ENCODE measurements at places on chromosomes 12 and 14.

DNA sequence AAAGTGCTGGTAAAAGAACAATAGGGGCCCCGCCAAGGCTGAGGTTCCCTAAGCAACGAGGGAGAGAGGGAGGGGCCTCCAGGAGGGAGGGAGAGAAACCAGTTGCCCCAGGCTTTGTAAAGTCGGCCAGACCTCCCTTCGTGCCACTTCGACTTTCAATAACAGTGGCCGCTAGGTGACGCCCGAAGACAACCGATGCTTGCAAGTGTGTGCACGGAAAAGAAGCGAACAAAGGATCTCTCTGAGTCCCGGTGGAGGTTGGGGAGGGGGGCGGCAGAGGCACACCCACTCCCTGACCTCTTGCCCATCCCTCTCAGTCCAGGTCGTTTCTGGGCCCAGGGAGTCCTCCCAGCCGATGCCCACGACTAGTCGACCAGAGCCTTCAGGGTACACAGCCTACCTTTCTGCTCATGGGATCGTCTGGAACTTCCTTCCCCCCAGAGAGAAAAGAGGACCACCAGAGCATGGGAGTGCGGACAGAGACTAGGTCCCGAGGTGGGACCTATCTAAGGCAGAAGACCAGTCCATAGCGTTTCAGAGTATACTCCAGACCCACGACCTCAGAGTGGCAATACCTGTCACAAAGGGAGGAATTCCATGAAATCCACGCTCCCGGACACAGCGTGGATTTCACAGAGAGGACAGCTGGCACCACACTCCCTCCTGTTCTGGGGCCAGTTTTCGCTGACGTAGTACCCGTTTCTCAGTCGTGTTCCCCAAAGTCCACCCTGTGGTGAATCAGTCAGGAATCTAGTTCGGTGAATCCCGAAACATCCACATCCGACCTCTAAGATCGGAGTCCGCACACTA lies 262.7 kb upstream of the ALG10B start:
- no peak for DNase-seq

GRCh38 chr12:124464062-124464461 lies 103.3 kb downstream of the NCOR2 start:
- DNase-seq, result no peak

- DNase-seq, result no peak
Measured at GRCh38 chr12:135138-135537, 68.6 kb downstream of the IQSEC3 start.

GRCh38 chr14:98210045-98210672 lies 1061.8 kb downstream of the BCL11B start:
- DNase-seq, result peak; percentile 33

DNA sequence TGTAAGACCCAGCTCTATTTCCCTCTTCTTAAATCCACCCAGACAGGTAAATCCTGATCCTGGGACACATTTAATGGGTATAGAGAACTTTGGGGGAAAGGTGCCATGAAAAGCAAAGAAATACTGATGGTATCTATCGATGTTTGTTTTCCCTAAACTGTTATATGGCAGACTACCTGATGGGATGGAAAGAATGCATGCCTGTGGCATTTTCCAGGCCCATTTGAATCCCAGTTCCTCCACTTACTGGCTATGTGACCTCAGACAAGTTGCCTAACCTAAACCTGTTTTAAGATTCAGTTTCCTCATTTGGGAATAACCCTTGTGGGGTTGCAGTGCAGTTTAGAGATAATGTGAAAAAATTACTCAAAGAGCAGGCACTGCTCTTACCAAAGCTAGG lies 404.5 kb downstream of the FUT8 start:
- DNase-seq, result no peak

DNA sequence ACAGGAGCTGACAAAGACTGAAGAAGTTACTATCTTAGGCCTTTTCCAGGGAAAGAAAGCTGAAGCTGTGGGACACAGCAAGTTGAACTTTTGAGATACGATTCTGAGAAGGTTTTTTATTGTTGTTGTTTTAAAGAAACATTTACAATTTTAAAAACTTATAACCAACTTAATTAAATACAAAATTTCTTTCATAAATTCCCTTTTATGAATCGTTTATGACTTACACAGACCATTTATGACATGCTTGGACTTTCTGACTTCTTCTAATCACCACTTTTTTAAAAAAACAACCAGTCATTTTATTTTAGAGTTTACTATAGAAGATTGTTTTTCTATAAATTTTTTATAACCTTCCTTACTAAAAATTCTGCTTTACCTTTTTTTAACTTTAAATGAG lies 68.7 kb downstream of the DHRS2 start:
- DNase-seq, result no peak

DNA sequence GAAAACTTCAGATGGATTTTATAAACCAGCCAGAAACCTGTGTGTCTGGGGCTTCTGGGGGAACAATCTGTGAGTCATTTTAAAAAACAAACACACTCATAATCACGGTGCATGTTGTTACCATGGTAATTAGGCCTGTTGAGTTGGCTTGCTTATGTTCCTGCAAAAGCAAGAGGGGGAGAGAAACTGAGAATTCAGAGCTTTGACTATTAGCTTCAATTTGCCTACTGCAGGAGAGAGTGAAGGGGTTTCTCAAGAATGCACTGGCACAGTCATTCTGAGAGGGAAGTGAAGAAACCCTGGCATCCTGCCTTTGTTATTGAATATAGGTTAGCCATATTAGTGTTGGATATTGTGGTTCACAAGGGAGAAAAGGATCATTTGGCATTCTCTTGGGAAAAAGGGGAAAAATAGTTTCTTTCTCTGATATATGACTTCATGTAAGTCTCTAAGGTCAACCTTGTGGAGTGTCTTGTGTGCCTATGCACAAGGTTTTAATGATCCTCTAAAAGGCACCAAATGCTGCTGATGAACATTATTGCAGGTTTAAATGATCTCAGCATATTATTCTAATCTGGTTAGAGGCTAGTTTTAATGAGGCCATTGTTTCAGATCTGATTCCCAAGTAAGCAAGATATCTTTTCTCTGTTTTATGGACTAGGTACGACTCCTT lies 12.9 kb downstream of the GNG2 start:
- no peak for DNase-seq

DNA sequence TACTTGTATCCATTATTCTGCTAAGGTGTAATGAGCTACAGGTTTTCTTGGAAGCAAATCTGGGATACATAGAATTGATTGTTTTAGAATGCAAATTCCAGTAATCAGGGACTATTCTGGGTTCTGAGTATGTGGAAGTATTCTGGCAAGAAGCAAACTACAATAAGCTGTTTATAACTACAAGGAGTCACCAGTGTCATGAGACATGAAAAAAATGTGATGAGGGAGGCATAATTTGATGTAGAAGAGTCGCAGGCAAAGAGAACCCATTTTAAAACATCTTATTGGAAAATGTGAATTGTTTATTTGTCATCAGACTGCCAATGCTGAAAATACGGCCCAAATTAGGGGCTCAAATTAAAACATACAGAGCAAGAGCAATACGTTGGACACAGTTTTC lies 321.8 kb upstream of the E2F7 start:
- no peak for DNase-seq

DNA sequence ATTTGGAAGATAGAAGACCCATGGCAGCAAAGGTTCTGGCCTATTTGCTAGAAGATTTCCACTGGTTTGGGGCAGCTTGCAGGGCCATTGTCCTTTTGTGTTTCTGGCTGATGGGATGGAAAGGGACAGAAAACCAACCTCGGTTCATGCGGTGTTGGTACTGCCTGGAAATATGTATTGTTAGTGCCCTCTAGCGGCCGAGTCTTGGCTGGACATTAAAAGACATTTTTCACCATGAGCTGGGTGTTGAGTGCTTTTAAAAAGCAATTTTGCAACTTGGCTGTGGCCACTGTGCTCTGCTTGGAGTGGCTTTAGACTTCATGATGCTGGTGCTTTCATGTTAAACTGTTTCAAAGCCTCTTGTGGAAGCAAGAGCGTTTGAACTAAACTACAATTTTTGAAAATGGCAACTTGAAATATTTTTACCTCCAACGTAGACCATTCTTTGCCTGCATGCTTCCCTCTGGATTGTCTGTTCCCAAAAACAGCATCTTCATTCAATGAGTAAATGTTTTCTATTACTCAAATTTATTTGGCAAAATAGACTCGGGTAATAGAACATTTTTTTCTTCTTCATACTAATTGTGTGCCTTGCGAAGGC lies 102.7 kb upstream of the TBX5 start:
- peak; percentile 53 for DNase-seq

DNA sequence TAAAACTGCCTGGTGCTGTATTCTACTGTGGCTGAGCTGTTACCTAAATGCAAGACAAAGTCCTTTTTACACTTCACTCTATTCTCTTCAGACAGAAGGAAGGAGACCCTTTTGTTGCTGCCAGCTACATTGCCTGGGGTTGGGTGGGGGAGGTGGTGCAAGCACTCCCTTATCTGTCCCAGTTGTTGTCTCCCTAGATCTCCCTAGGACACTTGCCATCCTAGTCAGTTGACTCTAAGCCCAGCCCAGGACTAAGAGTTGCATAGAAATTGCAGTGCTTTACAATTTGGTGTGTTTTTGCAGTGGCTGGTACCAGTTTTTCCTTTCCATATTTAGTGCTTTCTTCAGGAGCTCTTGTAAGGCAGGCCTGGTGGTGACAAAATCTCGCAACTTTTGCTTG lies 35.1 kb downstream of the SCYL2 start:
- no peak for DNase-seq

- DNase-seq, result no peak
Measured at GRCh38 chr12:50747817-50748216, 16.1 kb upstream of the ATF1 start.

DNA sequence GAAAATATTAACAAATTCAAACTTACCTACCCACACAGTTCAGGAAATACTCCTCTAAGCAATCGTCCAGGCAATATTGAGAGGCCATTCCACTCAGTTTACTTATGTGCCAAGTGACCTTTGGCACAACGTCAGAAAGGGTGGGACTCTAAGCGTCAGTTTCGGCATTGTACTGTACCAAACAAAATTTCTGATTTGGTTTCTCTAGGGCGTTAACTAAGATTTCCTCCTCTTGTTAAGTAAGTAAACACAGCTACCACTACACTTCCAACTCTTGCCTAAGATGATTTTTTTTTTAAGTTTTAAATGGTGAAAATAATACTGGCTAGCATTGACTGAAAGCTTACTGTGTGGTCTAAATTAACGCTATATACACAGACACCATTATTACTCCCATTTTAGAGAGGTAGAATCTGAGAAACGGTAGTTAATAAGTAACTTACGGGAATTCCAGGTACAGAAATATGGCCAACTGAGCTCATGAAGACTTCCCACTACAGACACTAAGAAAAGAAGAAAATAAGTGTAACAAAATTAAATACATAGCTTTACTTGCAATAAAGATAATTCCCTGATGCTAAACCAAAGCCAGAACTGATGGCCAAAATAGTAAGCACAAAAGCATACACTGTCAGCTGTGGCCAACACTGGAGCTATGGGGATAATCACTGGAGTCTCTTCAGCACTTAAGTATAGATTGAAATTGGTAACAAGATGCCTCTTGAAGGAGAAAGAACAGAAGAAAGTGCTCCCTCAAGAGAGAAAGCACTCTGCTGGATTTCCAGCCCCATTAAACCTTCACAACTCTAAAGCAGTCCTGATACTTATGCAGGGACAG lies 76.1 kb downstream of the EPS8 start:
- no peak for DNase-seq

DNA sequence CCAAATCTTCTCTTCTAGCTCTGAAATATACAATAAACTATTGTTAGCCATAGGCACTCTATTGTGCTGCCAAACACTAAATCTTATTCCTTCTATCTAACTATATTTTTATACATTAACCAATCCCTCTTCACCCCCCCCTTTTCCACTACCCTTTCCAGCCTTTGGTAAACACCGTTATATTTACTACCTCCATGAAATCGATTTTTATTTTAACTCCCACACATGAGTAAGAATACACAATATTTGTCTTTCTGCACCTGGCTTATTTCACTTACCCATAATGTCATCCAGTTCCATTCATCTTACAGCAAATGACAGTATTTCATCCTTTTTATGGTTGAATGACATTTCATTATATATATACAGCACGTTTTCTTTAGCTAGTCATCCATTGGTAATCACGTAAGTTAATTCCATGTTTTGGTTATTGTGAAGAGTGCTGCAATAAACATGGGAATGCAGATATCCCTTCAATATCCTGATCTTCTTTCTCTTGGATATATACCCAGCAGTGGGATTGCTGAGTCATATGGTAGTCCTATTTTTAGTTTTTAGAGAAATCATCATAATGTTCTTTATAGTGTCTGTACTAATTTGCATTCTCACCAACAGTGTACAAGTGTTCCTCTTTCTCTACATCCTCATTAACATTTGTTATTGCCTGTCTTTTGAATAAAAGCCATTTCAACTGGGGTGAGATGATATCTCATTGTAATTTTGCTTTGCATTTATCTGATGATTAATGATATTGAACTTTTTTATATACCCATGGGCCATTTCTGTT lies 34.2 kb upstream of the PLBD1 start:
- no peak for DNase-seq

DNA sequence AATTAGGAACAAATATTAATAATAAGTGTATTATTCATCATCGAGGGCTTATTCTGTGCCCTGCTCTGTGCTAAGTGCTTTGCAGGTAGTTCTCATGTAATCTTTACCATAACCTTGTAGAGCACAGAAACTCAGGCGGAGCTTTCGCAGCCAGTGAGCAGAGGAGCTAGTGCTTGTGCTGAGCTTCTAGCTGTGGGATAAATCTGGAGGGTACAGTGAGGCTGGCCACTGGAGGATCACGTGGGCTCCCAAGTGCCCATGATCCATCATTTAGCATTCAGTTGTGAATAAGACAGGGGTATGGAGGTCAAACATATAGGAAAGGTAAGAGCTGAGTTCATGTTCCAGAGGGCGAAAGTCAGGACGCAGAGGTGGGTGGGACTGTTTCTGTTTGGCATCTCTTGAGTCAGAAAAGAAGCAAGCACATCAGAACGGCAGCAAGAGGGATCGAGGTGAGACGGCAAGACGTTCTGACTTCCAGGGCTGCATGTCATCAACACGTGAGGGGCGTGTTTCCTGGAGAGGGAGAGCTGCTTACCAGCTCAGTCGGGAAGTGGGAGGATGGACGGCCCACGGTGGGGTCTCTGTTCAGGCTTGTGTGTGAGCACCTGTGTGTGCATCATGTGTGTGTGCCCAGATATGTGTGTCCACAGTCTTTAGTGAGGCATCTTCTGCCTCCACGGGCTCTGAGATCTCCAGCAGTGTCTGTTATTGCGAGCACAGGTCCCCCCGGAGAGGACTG lies 16.8 kb upstream of the KRT80 start:
- DNase-seq, result no peak

DNA sequence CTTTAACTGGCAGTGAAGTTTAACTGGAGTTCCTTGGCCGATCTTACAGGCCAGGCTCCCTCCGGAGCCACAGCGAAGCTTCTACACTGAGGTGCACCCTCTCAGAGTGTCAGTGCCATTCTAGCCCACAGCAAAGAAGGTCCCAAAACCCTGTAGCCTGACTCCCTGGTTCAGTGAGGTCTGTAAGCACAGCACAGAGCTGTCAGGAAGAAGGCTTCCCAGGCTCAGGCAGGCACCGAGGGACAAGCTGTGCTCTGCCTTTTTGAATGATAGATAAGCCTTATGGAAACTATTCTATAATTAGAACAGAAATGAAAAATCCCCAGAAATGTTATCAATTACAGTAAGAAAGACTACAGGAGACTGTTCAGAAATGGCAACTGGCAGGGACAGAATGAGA lies 40.2 kb downstream of the MOK start:
- DNase-seq, result no peak
